AG09319 (cell line): ENCODE measurements at places on chromosomes 12 and 14.

DNA sequence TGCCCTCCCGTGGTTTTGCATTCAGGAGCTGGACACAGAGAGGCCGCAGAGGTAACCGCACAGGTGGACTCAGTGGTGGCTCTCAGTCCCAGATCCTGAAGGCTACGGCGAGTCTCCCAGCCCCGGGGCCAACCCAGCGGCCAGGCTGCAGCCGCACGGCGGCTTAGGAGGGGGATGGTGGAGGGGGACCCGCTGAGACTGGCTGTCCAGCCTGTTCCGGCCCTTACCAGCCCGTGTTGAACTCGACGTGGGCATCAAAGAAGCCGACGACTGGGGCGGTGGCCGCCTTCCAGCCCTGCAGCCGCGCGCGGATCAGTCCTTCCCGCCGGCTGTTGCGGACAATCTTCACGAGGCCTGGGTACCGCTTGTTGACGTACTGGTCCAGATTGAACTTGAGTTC is 68.7 kb downstream of the GALNT9 start:
- no peak for DNase-seq

- DNase-seq: no peak
Measured at GRCh38 chr14:102793531-102794328, 16.5 kb downstream of the TRAF3 start.

DNA sequence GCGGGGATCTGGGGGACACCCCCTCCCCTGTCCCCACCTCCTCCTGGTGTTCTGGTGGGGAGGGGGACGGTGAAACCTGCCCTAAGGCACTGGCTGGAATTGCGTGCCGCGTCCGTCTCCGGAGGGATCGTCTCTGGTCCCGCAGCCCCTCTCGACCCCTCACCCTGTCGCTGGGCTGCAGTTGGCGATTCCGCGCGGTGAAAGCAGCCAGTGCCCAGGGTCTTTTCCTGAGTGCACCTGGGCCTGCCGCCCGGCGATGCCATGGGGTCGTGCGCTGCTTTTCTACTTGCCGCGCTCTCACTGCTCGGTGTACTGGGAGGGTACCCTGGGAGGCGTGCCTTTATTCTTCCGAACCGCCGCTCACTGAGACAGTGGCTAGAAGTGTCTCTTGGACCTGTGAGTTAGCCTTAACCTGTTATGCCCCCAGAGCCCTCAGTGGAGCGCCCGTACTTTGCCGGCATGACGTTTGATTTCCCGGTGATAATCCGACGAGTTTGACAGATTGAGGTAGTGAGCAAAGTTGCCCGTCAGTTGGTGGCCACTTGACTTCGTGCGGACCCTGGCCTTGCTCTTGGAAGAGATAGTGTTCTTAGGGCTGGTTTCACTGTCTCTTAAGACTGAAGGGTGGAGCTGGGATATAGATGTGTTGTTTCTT is 788 bp downstream of the SFSWAP start:
- no peak for DNase-seq

DNA sequence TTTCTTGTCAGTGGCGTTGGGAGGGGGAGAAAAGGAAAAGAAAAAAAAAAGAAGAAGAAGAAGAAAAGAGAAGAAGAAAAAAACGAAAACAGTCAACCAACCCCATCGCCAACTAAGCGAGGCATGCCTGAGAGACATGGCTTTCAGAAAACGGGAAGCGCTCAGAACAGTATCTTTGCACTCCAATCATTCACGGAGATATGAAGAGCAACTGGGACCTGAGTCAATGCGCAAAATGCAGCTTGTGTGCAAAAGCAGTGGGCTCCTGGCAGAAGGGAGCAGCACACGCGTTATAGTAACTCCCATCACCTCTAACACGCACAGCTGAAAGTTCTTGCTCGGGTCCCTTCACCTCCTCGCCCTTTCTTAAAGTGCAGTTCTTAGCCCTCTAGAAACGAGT is 1.9 kb downstream of the ASCL1 start:
- DNase-seq: no peak

DNA sequence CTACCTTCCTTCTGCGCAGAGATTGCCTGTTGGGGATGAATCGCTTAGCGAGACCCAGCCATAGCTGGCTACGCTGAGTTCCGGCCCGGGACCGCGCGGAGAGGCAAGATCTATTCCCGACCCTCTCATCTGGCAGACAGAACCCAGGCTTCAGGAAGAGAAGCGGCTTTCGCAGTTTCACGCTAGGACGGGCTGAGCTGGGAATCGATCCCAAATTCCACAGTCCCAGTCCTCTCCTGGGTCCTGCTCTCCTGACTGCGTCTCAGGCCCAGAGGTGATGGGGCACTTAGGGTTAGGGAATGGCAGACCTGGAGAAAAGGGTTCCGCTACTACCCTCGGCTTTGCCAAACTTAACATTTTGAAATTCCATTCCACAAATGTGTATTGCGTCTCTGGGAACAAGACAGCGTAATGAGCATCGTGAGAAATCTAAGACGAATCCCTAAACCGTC is 2.8 kb downstream of the PTPN21 start:
- no peak for DNase-seq

DNA sequence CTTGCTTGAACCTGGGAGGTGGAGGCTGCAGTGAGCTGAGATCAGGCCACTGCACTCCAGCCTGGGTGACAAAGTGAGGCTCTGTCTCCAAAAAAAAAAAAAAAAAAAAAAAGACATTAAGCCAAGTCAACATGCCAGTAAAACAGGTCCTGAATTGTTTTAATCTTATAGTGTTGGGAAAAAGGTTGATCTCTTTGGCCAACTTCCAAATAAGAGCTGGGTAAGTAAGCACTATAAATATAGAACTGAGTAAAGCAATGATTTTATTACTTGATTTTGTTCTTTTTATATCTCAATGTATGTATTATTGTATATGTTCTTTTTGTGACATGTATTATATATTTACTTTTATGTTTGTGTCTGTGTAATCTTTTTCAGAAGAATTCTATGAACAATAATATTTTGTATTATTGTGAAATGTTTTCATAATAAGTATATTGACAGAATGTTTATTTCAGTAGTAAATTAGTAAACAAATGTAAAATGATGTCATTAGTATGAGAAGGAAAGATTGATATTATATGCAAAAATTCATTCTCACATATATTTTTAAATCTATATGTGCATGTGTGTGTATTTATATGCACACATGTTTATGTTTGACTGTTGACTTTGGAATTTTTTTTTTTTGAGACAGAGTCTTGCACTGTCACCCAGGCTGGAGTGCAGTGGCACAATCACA is 9.6 kb upstream of the AKAP6 start:
- DNase-seq: no peak

DNA sequence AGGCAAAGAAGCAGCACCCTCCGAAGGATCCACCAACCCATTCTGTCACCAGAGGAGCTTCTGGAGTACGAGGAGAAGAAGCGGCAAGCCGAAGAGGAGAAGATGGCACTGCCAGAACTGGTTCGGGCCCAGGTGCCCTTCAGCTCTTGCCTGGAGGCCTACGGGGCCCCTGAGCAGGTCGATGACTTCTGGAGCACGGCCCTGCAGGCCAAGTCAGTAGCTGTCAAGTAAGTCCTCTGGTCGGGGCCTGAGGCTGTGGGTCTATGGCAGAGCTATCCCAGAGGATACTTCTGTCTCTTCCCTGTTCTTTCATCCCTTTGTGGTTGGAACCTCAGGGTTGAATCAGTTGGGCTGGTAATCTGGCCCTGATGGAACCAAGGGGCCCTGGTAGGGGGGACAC is 5.9 kb upstream of the TPI1 start:
- no peak for DNase-seq

GRCh38 chr12:96441816-96442215 is 41.6 kb upstream of the CDK17 start:
- DNase-seq: no peak

DNA sequence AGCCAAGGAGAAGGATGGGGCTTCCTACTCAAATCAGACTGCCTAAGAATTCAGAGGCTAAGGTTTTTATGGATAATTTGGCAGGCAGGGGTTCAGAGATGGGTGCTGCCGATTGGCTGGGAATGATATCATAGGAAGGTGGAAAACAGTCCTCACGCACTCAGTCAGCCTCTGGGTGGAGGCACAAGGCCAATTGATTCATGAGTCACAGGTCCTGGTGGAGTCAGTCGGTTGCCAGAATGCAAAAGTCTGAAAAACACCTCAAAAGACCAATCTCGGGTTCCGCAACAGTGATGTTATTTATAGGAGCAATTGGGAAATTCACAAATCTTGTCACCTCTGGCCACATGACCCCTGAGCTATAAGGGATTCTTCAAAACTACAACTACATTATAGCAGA is 105.5 kb downstream of the GXYLT1 start:
- DNase-seq: no peak

- DNase-seq: no peak
Measured at GRCh38 chr12:6253278-6253677, 53.1 kb downstream of the CD9 start.

DNA sequence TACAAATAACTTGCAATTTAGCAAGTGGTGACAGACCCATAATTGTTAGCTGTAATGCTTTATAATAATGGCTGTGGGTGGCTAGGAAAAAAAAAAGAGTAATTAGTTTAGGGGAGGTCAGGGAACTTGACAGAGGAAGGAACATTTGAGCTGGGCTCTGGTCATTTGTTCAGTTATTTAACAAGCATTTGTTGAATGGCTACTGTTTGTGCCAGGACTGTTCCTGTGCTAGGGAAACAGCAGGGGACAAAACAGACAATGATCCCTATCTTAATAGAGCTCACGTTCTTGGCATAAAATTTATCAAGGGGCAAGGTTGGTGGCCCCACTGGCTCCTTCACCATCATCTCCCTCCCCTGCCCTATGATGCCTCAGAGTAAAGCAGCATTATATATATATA is 18.5 kb downstream of the CHST11 start:
- no peak for DNase-seq

DNA sequence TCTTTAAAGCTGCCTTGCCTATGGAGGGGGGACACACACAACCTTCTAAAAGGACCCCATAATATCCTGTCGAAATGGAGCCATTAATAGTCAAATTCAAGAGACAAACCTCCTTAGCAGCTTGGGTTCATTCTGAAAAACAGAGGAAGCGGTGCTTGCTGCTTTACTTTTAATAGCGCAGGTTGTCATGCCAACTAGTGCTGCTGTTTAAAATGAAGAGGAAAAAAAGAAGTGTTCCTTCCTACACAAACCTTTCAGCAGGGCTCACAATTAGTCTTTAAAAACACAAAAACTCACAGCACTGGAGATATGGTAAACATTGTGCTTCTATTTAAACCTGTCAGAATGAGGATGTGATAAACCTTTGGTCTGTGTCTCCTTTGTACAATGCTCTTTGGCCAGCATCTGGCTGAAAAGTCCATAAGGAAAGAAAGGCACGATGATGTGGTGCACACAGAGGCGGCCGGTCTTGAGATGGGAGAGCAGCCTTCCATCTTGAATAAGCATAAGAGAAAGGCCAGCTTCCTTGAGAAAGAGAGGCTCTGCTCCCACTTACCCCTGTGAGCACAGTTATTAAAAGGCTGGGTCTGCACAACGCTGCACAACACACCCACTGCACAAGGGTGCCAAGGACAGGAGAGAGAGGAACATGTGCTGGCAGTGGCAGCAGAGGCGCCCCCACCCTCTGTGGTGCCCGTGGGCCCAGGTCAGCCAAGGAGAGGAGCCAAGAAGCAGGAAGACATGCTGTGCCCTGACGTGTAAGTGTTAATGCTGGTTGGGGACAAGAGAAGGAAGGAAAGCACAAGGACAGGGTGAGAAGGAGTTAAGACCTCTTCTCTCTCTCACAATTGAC is 144.6 kb downstream of the TTC7B start:
- no peak for DNase-seq

DNA sequence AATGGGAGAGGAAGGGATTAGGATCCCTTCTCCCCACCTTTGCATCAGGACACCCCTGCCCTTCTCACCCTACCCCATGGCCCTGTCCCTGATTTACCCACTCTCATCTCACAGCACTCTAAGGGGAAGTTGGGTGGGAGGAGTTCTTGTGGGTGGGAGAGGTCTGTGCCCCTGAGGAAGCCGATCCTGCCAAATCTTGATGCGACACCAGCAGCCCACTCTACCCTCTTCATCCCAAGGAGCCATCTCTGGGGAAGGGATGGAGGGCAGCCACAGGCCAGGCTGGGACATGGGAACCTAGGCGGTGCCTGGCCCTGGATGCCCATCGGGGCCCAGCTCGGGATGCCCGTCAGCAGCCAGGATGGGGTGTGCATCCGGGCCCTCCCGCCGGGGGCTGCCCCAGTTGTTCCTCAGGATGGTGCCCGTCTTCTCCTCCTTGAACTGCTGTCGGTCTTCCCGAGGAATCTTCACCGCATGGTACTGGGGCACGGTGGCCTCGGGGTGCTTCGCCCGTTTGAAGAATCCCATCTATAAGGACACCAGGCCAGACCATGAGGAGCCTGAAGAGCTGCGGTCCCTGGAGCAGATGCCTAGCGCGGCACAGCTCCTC is 22.8 kb downstream of the ITGA7 start:
- DNase-seq: no peak

- no peak for DNase-seq
Measured at GRCh38 chr12:109863847-109864712, 16.3 kb downstream of the GLTP start.

- DNase-seq: no peak
Measured at GRCh38 chr12:7175493-7175892, 14.0 kb upstream of the PEX5 start.

- no peak for DNase-seq
Measured at GRCh38 chr12:128682548-128683275, 141.0 kb downstream of the SLC15A4 start.

DNA sequence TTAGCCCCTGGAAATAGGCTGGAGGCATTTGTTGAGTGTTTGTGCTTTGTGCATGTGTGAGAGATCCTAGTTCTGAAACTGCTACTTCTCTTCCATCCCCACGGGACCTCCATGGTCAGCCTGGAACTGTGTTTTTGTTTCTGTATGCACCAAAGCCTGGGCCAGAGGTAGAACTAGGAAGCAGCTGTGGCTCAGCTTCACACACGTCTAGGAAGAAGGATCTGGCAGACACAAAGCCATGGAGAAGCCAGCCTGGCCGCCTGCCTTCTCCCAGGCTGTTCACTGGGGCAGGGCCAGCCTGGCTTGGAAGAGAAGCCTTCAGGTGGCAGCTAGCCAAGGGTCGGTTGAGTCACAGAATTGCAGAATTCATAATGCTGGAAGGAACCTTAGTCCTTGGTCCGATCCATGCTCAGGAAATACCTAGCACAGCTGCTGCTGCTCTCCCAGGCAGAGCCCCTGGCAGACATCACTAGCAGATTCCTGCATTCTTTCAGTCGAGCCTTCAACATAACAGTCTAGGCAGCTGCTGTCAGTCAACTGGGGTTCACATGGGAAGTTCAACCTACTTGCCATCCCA is 27.0 kb downstream of the RIN3 start:
- peak; percentile 99 for DNase-seq
